Nucleus accumbens (tissue), 56 donors: ENCODE measurements at places on chromosomes 5 and 9.
A peak's percentile ranks its signal among the peaks of the same experiment; 100 is the strongest.

GRCh38 chr9:116837018-116837989 is 150.2 kb downstream of the TRIM32 start:
- no peak for DNase-seq

DNA sequence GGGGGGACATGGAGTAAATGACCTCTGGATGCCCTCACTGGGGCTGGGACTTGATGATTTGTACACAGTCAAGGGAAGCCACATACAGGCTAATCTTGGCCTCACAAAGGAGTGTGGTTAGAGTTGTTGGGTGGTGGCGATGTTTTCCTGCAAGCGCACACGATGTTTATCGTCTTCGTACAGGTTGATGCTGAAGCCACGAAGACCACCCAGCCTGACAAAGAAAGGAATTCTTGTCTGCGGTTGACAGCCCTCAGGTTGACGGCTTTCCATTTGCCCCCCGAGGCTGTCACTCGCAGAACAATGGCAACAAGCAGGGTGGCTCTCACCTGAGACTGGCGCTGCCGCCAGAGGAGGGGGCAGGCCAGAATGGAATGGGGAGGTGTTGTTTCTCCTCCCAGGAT is 14.1 kb upstream of the XPA start:
- DNase-seq: no peak

DNA sequence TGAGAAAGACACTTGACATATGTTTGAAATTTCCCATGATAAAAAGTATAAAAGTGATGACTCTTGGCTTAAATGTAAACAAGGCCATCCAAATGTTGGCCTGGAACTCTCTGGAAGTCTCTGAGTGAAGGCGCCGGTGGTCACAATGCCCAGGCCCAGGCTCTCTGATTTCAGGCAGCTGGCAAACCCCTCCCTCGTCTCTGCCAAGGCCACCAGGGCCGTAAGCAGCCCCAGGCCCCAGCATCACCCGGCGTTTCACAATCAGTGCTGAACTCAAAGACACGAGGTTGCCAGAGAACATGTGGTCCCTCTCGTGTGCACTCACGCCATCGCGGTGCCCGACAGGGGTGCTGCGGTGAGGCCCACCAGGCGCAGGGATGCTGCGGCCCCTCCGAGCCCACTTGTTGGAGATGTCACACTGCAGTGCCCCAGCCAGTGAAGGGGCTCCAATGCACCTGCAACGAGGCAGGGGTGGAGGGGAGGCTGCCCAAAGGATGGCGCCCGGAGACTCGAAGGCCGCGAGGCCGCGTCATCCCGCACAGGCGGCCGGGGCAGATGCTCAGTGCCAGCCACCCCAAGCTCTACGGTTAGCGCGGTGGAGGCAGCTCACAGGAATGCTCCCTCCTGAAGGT is 15.0 kb downstream of the LPCAT1 start:
- DNase-seq: no peak

- peak; percentile 39 for DNase-seq
These were observed 5.2 kb downstream of the FCHSD1 start for GRCh38 chr5:141646026-141646425.

- DNase-seq: no peak
These were observed 323.8 kb upstream of the IRX2 start for GRCh38 chr5:3075309-3075708.

- DNase-seq: no peak
These were observed 34.3 kb upstream of the RNF130 start for GRCh38 chr5:180105827-180106312.

DNA sequence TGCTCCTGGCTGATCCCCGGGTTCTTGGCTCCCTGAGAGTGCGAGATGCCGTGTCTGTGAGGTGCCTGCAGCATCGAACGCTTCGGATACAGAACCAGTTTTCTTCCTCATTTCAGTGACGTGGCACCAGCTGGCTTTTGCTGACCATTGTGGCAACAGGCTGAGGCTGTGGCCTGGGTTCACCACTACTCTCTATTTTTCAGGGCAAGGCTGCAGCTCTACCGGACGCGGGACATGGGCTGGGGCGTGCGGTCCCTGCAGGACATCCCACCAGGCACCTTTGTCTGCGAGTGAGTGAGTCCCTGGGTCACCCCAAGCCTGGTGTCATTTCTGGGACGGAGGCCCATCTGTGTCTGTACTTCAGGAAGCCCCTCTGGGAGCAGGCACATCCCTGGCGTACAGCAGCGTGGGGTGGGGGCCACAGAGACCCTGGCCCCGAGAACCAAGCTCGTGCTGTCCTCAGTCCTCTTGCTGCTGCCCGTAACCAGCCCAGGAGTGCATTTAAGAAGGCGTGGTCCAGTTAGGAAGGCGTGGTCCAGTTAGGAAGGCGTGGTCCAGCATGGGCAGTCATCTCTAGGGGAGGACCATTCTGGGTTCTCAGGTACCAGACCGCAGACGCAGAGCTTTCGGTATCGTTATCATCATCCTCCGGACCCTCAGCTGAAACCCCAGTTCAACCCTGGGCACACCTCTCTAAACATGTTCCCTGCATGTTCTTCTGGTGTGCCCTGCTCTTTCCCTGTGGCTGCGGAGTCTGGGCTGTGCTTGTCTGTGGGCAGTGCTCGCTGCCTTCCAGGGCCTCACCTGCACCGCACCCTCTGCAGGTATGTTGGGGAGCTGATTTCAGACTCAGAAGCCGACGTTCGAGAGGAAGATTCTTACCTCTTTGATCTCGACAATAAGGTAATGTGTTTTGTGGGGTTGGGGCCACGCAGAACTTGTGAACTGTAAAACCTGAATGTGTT is 60.1 kb upstream of the CACNA1B start:
- no peak for DNase-seq

GRCh38 chr9:107827304-107827703 is 337.7 kb upstream of the KLF4 start:
- DNase-seq: no peak

DNA sequence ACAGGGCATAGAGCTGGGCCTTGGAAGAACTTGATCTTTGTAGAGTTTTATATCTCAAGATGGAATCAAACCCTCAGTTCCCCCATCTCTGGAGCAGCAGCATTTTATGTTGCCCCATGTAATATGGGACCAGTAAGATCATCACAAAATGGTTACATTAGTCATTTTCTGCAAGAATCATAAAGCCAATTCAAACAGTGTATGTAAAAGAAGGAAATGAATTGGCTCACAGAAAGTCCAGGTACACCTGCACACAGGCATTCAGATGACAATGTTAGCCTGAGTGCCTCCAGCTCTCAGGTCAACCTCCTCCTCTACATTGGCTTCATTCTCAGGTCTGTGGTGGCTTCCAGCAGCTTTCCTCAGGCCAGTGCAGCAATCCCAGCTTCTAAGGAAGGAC is 35.1 kb downstream of the CYFIP2 start:
- no peak for DNase-seq

DNA sequence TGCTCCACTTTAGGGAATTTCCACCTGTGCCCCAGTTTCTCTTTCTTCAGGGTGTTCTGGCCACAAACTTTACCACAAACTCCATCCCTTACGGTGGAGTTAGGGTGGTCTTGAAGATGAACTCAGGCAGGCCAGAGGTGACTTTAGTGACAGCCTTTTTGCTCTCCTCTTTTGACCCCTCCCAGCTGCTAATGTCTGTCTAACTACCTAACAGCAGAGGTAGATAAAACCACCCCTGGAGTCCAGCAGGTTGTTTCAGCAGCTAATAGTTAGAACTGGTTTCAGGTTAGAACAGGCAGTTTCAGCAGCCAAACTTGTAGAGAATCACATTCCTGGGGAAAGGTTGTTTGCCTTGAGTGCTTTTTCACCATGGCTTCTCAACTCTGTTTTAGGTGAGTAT is 971.3 kb upstream of the CDH18 start:
- no peak for DNase-seq

DNA sequence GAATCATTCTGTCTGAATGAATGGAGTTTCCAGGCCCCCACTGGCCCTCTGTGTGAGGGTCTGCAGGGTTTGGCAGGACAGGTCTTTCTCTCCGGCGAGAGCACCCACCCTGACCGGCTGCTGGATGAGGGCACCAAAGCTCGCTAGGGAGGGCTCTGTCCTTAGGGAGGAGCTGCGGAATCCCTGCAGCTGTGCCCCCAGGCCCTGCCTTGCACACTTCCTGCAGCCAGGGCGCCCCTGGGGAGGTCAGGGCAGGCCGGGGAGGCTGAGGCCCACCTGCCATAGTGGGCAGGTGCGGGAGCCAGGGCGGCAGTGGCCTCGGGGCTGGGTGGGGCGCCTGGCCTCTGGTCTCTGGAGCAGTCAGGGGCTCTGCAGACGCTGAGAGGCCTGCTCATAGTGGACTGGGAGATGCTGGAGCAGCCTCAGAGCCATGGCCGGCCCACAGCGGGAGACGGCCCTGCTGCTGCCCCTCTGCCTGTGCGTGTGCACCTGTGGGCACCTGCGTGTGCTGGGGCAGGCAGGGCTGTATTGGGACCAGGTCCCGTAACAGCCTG is 36.1 kb downstream of the EXOC3 start:
- no peak for DNase-seq

DNA sequence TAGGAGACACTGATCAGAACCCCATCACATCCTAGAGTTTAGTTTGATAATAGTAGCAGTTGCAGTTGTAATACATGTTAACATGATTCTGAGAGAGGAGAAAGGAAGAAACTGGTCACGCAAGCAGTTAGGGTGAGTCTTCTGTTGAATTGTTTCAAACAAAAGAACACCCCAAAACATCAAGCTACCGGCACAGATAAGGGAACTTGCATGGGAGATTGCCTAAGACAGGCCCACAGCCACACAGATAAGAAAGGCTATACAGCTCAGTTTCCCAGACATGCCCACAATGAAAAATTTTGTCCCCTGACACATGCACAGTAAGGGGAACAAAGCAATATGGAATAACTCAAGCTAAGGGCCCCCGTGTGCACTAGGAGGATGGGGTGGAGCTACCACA is 15.9 kb downstream of the HSPB3 start:
- no peak for DNase-seq

- no peak for DNase-seq
These were observed 24.9 kb downstream of the MELK start for GRCh38 chr9:36597412-36598178.

- DNase-seq: no peak
These were observed 62.0 kb upstream of the RNF130 start for GRCh38 chr5:180133551-180133950.

DNA sequence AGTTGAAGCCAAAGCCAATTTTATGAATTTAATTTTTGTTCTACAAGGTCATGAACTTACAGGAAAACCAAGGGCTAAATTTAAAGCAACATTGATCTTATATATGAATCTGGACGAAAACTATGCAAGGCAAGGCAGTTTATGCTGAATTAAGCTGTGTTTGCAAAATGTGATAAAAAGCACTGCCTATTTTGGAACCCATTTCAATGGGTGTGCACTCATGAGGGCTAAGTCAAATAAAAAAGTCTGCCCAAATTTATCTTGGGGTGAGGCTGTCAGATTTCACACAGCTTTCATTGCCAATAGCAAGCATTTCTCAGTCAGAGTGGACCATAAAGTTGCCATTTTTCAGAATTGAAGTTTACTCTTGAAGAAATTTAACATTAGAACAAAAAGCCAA is 199.9 kb downstream of the LURAP1L start:
- DNase-seq: no peak

- no peak for DNase-seq
These were observed 51.4 kb downstream of the SMARCA2 start for GRCh38 chr9:2066312-2067273.

- no peak for DNase-seq
These were observed 536 bp upstream of the STX17 start for GRCh38 chr9:99905833-99906402.

DNA sequence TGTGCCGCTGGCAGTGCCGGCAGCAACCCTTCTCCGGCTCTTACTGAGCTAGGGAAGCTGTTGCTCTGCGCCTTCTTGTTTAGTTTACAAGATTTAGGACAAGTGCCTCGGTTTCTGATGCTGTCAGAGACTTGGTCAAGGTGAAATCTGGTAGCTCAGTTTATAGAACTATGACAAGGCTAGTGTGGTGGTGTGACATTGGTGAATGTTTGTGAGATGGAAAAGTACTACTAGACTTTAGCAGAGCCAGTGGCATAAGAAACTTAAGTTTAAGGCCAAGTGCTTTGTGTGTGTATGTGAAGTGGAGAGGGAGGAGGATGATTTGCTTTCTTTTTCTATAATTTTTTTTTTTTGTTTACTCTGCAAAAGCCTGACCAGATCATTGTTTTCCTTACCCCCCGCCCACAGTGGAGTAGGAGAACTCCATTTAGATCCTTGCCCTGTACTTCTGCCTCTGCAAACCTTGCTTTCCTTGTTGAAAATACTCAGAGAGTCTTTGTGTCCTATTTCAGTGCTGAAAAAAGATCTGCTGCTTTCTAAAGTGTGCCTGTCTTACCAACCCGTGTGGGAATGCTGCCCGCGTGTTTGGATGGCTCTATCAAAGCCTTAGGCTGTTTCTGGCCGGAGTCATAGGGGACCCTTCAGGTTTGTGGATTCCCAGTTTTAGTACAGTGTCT is 75.9 kb downstream of the TRIO start:
- DNase-seq: no peak

DNA sequence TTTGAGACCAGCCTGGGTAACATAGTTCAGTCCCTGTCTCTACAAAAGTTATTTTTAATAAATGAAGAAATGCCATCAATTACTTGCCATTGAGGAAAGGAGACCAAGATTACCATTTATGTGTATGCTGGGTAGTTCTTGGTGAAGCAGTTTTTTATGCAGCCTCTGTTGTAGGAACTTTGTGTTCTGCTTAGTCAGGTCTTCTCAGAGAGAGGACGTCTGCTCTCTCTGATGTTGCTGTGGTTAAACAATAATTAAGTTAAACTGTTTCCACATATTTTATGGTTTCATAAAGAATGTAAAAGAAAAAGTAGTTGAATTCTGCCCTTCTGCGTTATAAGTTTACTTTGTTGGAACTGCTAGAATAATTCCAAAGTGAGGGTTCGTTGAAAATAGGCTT is 210.5 kb downstream of the KDM4C start:
- DNase-seq: no peak

DNA sequence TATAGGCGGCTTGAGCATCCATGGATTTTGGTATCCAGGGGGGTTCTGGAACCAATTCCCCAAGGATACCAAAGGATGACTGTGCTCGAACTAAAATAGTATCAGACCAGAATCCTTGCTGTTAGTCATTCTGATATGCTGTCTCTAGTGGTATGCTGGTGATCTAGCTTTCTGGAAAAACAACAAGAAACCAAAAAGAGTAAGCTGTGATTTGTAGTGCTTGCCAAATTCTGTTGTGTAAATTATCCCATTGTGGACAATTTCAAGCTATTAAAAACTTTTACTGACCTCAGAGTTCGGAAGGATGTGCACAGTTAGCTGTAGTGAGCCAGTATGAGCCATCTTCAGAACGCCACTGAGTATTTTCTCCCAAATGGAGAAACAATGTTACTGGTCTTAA is 99.0 kb upstream of the FBN2 start:
- no peak for DNase-seq
